ENCODE measurements at places on chromosomes 11 and 22.
A peak's percentile ranks its signal among the peaks of the same experiment; 100 is the strongest.

DNA sequence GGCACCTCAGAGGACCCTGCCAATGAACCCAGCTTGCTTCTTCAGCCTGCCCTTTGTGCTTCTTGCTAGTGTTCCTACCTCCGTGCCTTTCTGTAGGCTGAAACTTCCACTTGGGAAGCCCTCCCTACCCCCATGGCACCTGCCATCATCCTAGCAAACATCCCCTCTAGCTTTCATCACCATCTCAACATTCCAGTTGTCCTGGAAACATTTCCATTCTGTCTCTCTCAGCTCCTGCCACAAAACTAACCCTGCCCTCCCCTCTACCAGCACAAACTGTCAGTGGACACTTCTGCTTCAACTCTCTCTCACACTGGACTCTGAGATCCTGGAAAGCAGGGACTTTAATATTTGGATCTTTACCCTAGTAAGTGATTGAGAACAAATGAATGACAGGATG lies 525.8 kb upstream of the TENM4 start:
- no peak overlapping the region for H3K4me3 ChIP-seq
- no peaks in the 10 kb centered on the region for H3K36me3 ChIP-seq
- no peak overlapping the region for H3K27ac ChIP-seq

DNA sequence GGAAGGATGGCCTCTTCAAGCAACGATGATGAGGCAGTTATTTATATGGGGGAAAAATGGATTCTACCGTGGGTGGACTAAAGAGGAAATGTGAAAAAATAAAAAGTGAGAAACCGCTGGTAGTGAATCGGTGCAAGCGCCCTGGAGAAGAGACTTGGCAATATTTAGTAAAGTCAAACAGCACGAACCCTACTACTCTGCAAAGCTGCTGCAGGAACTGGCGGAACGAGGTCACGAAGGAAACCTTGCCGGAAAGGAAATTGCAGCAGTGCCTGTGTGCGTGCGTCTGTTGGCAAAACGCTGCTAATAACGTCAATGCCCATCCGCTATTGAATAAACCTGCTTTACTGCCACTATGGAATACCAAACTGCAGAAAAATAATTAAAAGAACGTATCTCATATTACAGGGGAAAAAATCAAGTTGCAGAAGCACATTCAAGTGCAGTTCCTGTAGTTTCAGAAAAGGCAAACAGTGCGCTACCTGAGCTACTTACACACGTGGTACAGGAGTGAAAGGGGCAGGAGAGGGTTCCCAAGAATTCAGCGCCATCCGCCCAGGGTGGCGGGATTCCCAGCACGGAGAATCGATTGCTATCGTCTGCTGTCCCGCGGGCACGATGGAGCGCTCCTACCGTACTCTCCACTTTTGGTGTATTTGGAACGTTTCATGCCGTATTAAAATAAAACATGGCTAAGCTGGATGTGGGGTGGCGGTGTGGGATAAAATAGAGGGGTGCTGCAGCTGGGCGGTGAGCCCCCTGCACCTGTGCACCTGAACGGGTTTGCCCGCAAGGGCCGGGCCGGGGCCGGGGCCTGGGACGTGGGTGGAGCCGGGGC lies 585 bp upstream of the NADSYN1 start:
- H3K27ac ChIP-seq: no peak overlapping the region
- peaks cover 8% of the 10 kb centered on the region for H3K4me1 ChIP-seq
- peaks cover 19% of the 10 kb centered on the region for H3K36me3 ChIP-seq
- no peaks in the 10 kb centered on the region for H3K27me3 ChIP-seq
- peak; percentile 35 for DNase-seq

GRCh38 chr11:15705891-15706290 lies 591.2 kb downstream of the INSC start:
- peak; percentile 30 for DNase-seq
- no peak overlapping the region for H3K4me3 ChIP-seq
- no peaks in the 10 kb centered on the region for H3K36me3 ChIP-seq
- H3K4me1 ChIP-seq: peaks cover 28% of the 10 kb centered on the region

DNA sequence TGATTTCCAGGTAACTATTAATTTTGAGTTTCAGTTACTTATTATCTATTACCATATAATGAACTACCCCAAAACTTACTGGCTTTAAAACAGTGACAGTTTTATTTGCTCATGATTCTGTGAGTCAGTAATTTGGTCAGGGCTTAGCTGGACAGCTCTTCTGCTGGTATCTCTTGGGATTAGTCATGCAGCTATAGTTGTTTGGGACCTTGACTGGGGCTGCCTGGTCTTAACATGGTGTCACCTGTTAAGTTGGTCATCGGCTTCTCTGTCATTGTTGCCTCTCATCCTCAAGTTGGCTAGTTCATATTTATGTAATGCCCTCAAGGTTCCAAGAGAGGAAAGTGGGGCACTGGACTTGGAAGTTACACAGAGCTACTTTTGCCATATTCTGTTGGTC lies 177.5 kb downstream of the TMEM135 start:
- peak; percentile 6 for DNase-seq
- no peaks in the 10 kb centered on the region for H3K4me1 ChIP-seq
- no peaks in the 10 kb centered on the region for H3K36me3 ChIP-seq
- H3K4me3 ChIP-seq: no peak overlapping the region
- no peak overlapping the region for H3K27ac ChIP-seq
- no peaks in the 10 kb centered on the region for H3K27me3 ChIP-seq
